ENCODE measurements at places on chromosomes 7 and 10.

DNA sequence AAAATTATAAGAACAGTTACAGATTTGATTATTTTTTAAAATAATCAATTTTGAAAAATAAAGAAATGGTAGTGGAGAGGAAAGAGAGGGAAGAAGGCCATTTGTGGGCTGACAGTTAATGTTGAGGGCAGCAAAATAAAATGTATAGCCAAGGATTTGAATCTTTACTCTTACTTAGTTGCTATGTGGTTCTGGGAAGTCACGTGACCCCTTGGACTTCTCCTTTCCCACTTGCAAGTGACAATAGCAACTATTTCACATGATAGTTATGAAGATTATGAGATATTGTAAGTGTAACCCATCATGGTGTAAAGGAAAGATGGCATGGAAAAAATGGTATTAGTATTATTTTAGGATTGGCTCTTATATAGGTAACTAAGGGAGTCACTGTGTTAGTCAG is 567.3 kb upstream of the GHITM start:
- H3K27me3 ChIP-seq: no peaks in the 10 kb centered on the region
- no peaks in the 10 kb centered on the region for H3K4me1 ChIP-seq
- no peaks in the 10 kb centered on the region for H3K36me3 ChIP-seq
- no peak overlapping the region for H3K27ac ChIP-seq
- no peak overlapping the region for H3K4me3 ChIP-seq

GRCh38 chr7:135741905-135742304 is 6.7 kb downstream of the FAM180A start:
- H3K4me3 ChIP-seq: no peak overlapping the region
- H3K36me3 ChIP-seq: no peaks in the 10 kb centered on the region
- H3K4me1 ChIP-seq: no peaks in the 10 kb centered on the region
- no peak overlapping the region for H3K27ac ChIP-seq
- no peak for DNase-seq
- peaks cover 11% of the 10 kb centered on the region for H3K27me3 ChIP-seq

- peaks cover 50% of the 10 kb centered on the region for H3K4me1 ChIP-seq
- H3K36me3 ChIP-seq: peaks cover 22% of the 10 kb centered on the region
- peak overlapping the region; percentile 77 for H3K4me3 ChIP-seq
- H3K27me3 ChIP-seq: no peaks in the 10 kb centered on the region
- peak overlapping the region; percentile 94 for H3K27ac ChIP-seq
These were observed 38.6 kb downstream of the ZNRF2 start for GRCh38 chr7:30323006-30323355.

DNA sequence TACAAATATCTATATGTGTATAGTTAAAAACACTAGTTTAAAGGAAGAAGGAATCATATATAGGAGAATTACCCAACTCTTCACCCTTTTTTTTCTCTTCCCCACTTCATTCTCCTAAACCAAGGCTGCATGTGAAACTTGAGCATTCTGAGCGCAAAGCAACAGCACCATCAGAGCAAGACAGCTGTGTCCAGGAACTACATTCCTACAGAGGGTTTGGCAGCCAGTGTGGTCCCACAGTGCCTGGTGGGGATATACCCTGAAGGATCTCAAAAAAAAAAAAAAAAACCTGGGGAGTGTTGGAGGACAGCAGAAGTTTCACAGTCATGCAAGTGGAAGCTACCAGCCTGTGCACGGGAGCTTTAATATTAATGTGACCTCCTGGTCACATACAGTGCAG is 310.4 kb downstream of the CTNNA3 start:
- H3K27me3 ChIP-seq: peaks cover 22% of the 10 kb centered on the region
- H3K4me1 ChIP-seq: peaks cover 6% of the 10 kb centered on the region
- no peak overlapping the region for H3K27ac ChIP-seq

DNA sequence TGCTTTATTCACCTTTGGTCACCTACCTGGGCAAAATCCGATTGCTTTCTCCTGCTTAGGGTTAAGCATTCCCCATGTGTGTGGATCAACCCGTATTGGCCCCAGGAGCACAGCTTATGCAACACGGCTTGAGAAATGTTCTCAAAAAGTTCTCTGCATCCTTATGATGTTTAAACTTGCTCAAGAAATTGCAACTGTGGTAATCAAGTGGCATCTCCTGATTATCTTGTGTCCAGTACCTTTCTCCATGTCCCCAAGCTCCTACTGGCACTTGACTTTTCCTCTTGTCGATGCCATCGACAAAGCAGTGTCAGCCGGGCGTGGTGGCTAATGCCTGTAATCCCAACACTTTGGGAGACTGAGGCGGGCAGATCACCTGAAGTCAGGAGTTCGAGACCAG is 4.7 kb upstream of the PKD2L1 start:
- DNase-seq: no peak
- no peaks in the 10 kb centered on the region for H3K36me3 ChIP-seq
- H3K27me3 ChIP-seq: no peaks in the 10 kb centered on the region
- H3K4me3 ChIP-seq: no peak overlapping the region
- no peak overlapping the region for H3K27ac ChIP-seq
- H3K4me1 ChIP-seq: peaks cover 9% of the 10 kb centered on the region

DNA sequence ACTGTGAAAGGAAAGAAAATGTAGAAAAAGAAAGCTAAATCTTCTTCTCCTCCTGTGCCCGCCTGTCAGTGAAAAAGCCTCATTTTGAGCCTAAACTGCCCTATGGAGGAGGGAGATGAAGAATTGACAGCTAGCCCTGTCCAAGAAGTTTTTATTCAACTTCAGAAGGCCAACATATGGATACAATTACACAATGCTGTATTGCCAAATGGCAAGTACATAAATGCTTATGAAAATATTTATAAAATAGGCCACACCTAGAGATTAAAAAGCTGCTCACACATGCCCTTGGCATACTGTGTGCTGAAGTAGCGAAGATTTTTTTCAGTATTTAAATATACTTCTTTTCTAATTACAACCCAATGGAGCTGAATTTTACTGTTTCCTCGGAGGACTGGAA is 65.1 kb upstream of the NEBL start:
- no peak overlapping the region for H3K4me3 ChIP-seq
- H3K27me3 ChIP-seq: no peaks in the 10 kb centered on the region
- DNase-seq: no peak
- no peaks in the 10 kb centered on the region for H3K36me3 ChIP-seq

GRCh38 chr10:29688230-29688661 is 53.5 kb upstream of the SVIL start:
- H3K4me3 ChIP-seq: no peak overlapping the region
- H3K4me1 ChIP-seq: peaks cover 35% of the 10 kb centered on the region
- H3K27me3 ChIP-seq: no peaks in the 10 kb centered on the region
- DNase-seq: no peak
- H3K36me3 ChIP-seq: peaks cover 25% of the 10 kb centered on the region

DNA sequence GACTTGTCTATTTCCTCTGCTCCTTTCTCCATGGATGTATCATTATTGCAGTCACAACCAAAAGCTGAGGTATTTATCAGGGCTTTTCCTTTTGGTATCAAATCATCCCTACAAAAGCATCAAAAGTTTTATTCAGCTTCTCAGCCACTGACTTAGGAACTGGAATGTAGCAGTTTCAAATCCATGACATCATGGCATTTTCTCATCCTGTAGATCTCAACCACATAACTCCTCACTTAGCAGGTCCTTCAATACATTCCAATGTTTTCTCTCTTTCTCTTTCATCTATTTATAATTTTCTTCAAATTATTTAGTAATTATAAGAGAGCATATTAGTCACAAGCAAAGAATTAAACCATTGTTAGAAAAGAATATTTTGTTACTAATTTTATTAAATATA is 537.4 kb upstream of the SORCS1 start:
- no peak for DNase-seq
- no peaks in the 10 kb centered on the region for H3K27me3 ChIP-seq
- no peaks in the 10 kb centered on the region for H3K36me3 ChIP-seq
- H3K4me3 ChIP-seq: no peak overlapping the region
- no peak overlapping the region for H3K27ac ChIP-seq

- H3K27ac ChIP-seq: peak overlapping the region; percentile 7
- H3K36me3 ChIP-seq: peaks cover 45% of the 10 kb centered on the region
- no peak overlapping the region for H3K4me3 ChIP-seq
- no peak for DNase-seq
These were observed 27.3 kb downstream of the ADAP1 start for GRCh38 chr7:927031-927671.

DNA sequence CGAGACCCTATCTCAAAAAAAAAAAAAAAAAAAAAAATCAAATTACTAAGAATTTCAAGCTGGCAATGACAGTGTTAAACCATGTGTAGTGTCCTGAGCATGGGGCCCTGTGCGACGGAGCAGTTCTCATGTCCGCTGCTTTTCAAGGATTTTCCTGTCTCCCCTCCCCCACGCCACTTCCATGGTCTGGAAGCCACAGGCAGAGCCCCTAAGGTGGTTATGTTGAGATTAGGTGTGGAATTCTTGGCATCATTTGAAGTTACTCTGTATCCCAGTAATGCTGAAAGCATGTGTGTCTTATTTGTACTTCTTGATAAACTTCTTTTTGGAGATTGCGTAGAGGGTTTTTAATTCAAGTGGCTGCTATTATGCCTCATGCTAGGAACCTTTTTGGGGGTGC is 65.2 kb downstream of the PFKFB3 start:
- peaks cover 45% of the 10 kb centered on the region for H3K4me1 ChIP-seq
- no peak for DNase-seq
- H3K4me3 ChIP-seq: no peak overlapping the region

- no peak overlapping the region for H3K4me3 ChIP-seq
- H3K36me3 ChIP-seq: no peaks in the 10 kb centered on the region
- no peak overlapping the region for H3K27ac ChIP-seq
- no peaks in the 10 kb centered on the region for H3K27me3 ChIP-seq
- DNase-seq: no peak
These were observed 777.7 kb downstream of the LRMDA start for GRCh38 chr10:76209135-76209534.

DNA sequence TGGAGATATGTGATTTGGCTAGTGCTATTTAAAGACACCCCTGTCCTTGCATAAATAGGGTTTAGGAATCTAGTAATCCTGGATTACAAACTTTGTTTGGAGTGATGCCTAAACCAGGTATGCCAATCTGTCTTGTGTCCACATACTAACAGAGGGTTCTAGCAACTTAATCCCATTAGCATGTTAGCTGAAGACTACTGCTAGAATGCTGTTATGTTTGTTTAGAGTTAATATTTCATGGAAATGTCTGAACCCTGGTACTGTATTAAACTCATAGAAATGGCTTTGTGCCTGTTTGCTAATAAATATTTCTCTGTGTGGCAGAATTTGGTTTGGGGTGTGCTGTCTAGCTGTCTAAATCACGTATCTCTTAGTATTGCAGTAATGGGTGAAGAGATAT is 150.8 kb downstream of the PFKFB3 start:
- no peak overlapping the region for H3K27ac ChIP-seq
- H3K27me3 ChIP-seq: no peaks in the 10 kb centered on the region
- peaks cover 24% of the 10 kb centered on the region for H3K4me1 ChIP-seq
- DNase-seq: no peak

DNA sequence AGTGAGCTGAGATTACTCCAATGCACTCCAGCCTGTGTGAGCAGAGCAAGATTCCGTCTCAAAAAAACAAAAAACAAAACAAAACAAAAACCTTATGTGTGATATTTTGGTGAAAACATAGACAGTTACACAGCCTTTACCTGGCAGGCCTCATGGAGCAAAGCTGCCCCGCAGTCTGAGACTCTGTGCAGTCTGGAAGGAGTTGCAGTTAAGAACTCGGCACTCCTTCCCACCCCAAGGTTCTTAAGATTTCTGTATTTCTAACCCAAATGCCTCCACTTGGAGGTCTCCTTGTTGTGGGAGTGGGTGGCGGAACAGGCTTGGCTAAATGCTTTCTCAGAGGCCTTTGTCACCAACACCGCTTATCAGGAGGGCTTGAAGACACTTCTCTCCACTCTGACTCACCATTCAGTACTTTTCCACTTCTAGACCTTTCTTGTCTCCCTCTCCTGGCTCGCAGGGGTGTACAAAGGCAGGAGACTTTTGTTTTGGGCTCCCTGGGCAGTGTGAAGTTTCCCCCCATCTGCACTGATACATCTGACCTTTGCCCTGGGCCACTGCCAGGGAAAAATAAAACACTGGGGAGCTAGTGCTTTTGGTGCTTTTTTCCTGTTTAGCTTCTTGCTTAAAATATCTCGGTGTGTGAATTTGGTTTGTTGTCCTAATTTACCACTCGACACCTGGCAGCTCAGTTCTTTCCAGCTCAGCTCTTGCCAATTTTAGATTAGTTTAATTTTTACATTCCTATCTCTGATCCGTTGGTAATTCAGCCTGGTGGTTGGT is 51.3 kb upstream of the MAGI2 start:
- no peaks in the 10 kb centered on the region for H3K4me1 ChIP-seq
- no peak overlapping the region for H3K27ac ChIP-seq
- no peaks in the 10 kb centered on the region for H3K27me3 ChIP-seq
- H3K36me3 ChIP-seq: no peaks in the 10 kb centered on the region
- DNase-seq: no peak

GRCh38 chr7:43735403-43735801 is 6.1 kb upstream of the COA1 start:
- peak overlapping the region; percentile 64 for H3K27ac ChIP-seq
- H3K4me1 ChIP-seq: peaks cover 27% of the 10 kb centered on the region
- no peak for DNase-seq
- H3K4me3 ChIP-seq: no peak overlapping the region

- no peaks in the 10 kb centered on the region for H3K27me3 ChIP-seq
- H3K36me3 ChIP-seq: no peaks in the 10 kb centered on the region
- H3K4me3 ChIP-seq: no peak overlapping the region
- no peak overlapping the region for H3K27ac ChIP-seq
These were observed 57.9 kb downstream of the MRC1 start for GRCh38 chr10:17867056-17867455.

DNA sequence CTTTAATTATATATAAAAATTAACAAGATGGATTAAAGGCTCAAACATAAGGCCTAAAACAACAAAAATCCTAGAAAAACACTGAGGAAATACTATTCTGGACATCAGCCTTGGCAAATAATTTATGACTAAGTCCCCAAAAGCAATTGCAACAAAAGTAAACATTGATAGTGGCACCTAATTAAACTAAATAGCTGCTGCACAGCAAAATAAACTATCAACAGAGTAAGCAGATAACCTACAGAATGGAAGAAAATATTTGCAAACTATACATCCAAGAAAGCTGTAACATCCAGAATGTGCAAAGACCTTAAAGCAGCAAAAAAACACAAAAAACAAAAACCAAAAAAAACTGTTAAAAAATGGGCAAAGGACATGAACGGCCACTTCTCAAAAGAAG is 384.0 kb upstream of the SEMA3D start:
- DNase-seq: no peak
- no peaks in the 10 kb centered on the region for H3K27me3 ChIP-seq
- H3K4me3 ChIP-seq: no peak overlapping the region
